ENCODE measurements at places on chromosomes 3 and 15.

DNA sequence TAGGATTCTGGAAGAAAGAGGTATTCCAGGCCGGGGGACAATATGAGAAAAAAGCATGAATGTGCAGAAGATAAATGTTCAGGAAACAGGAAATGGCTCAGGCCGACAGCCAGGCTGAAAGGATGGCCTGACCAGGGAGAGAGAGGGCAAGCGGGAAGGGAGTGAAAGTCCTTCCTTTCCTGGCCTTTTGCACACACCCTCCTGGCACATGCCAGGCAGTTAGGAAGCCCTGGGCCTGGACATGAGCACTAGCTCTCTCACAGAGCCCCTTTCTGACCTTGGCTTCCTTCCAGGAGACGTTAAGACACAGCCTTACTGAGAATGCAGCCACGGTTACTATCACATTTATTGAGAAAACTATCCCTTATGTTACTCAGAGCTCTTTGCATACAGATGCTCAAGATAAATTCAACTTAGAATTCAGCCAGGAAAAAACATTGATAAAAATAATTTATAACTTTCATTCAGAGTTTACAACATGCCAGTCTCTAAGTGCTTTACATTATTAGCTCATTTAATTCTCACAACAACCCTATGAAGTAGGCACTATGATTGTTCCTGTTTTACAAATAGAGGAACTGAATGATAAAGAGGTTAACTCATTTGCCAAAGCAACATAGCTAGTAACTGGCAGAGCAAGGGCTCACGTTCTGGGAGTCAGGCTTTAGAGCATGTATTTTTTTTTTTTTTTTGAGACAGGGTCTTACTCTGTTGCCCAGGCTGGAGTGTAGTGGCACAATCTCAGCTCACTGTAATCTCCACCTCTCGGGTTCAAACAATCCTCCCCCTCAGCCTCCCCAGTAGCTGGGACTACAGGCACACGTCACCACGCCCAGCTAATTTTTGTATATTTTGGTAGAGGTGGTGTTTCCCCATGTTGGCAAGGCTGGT is 39.4 kb upstream of the SMAD3 start:
- DNase-seq, result no peak

DNA sequence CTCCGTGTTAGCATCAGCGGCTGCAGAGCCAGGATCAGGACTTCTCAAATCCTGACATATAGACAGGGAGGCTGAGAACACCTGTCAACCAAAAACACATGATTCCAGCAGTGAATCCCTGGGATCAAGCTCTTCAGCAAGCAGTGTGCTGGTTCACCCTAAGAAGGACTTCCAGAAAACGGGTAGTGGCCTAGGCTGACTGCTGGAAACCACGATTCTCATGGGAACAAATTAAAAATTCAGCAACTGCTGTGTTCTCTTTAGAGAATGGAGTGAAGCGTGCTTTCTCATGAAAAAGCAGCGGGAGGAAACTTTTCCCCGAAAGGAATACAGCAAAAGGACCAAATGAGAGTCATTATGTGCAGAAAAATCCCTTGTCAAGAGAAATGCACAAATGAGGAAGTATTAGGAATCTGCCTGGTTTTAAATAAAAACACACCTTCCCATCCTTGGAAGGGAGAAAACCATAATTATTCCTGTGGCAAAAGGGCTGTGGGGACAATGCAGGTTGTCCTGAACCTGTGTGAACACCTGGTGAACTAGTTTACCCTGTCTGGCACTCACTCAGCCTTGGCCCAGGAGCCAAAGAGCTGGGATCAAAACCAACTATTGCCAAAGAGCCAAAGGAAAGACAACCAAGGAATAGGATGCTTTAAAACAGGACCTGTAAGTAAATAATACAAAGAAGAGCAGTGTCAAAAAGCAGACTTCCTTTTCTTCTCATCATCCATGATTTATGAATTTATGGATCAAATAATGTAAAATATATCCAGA is 13.4 kb downstream of the IL12A start:
- no peak for DNase-seq

- no peak for DNase-seq
These were observed 44.2 kb upstream of the CSPG5 start for GRCh38 chr3:47622671-47623461.

GRCh38 chr15:78810362-78811123 is 721 bp downstream of the ADAMTS7 start:
- DNase-seq, result no peak

DNA sequence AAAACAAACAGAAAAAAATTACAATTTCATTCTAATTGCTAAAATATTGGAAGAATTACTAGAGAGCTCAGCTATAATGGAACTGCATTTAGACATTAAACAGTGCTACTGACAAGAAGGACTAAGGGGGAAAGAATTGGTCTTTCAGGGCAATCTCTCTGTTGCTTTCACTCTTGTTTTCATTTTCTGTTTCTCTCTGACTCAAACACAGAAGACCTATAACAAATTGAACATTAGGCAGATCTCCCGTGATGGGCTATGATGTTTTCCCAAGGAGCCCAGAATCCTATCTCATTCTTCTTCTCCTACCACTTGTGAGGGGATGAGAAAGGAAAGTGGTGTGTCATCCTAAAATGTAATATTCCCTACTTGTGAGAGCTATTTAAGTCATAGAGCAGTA is 358.0 kb upstream of the TGFBR2 start:
- DNase-seq, result no peak

DNA sequence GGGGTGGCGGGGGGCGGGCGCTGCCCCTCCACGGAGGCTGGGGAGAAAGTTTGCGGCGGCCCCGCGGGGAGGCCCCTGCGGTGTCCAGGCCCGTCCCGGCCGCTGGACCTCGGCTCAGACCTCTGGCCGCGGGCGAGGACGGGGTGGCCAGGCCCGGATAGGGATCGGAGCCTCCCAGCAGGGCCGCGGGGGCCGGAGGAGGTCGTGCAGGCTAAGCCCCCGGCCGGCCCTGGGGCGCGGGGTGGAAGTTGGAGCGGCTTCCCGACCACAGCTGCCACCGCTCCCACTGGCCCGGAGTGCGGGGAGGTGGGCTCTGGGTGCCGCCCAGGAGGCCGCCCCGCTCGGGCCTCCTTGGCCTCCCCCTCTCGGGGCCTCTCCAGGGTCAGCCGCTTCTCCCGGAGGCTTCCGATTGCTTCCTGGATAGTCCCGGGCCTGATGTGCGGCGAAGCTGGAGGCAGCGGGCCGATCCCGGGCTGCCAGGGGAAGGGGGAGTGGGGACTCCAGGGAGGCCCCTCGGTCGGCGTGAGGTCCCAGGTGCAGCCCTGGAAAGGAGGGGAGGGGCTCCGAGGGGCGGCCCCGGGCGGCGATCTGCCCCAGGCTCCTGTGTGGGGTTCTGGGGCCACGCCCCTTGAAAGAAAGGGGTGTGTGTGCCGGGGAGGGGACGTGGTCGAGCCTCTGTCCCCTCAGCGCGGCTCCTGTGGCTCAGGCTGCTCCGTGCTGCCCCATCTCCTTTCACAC is 907 bp downstream of the PLXNA1 start:
- DNase-seq, result no peak

DNA sequence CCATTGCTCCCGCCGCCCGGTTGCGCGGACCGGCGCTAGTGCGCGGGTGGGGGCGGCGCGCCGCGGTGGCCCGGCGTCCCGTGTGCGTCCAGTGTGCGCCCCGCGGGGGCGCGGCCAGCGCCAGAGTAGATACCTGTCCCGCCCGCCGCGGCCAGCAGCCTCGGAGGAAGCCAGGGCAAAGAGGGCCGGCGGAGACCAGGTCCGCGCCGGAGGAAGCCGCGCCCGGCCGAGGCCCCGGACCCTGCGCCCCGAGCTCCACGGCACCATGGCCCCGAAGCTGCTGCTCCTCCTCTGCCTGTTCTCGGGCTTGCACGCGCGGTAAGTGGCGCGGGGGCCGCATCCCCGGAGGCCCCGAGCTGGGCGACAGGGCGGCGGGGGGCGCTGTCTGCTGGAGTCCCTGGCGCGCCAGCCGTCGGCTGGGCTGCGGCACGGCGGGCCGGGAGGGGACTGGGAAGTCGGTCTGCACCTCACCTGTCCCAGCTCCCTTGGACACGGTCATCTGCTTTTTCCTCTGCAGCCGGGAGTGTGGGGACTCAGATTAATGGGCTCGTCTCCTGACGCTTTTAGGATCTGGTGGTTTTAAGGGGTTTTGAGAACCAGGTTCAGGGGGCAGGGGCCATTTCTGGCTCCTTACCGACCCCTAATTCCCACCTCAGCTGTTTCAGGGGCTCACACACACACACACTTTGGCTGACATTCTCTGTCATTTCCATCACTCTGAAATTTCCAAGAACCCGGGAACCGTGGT is 464 bp downstream of the GABRG3 start:
- DNase-seq, result no peak

- DNase-seq, result no peak
These were observed 27.7 kb downstream of the AQR start for GRCh38 chr15:34941831-34942230.

DNA sequence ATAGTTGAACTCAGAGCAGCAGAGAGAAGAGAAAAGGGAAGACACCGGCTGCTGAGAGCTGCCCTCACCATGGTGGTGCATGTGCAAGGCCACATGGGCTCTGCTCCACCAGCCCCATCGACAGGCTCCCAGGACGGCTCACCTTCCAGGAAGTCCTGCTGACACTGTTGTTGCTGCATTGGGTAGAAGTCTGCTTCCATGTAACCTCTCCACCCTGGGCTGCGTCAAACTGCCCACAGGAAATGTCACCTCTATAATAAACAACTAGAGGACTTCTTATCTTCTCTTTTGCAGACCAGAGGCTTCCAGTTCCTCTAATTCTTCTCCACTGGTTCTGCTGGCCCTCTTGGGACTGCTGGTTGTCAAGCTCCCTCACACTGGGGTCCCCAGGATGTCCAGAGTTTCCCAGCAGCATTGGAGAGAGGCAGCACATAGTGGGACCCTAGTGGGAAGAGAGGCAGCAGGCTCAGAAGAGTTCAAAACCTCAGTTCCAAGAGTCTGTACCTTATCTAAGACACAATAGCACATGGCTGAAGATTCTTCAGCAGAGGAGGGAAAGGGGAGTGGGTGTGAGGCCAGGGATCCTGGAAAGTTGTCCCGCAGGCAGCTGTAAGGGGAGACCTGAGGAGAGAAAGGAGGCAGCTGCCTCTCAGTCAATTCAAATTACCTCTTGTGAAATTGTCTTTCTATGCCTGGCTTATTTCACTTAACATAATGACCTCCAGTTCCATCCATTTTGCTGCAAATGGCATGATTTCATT is 5.8 kb upstream of the CCR3 start:
- no peak for DNase-seq

GRCh38 chr3:141603473-141604035 is 116.7 kb downstream of the RASA2 start:
- DNase-seq, result no peak

DNA sequence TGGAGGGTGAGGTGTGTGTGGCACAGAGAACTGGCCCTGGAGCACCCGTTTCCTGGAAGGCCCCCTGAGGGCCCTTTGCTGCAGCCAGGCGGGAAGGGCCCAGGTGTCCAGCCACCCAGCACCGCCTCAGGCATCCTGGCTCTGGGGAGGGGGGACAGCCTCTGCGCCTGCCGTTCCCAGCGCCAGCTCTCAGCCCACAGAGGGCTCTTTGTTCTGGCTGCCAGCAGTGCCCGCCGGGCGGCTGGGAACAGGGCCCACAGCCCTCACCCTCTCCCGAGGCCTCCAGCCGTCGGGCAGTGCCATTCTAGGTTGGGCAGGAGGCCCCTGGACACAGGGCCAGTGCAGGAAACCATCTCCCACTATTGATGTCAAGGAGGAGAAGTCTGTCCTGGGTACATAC is 8.3 kb downstream of the SLC38A3 start:
- no peak for DNase-seq

DNA sequence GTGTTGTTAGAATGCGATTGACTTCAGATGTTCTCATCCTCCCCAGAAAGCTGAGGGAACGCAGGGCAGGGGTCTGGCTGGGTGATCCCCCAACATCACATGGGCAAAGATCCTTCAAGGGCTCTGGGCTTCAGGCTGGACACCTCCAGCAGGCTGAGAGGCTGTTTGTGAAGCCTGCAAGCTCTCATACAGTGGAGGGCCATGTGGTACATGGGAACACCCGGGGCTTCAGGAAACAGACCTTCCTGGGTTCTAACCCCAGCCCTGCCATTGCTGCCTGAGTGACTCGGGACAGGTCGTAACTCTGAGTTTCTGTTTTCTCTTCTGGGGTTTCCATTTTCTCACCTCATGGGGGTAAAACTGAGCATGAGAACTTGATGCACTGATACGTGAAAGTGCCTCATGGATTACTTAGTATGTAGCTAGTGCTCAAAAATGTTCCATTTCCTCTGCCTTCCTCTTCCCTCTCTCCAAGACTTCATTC is 81.2 kb downstream of the TLE3 start:
- DNase-seq, result no peak

DNA sequence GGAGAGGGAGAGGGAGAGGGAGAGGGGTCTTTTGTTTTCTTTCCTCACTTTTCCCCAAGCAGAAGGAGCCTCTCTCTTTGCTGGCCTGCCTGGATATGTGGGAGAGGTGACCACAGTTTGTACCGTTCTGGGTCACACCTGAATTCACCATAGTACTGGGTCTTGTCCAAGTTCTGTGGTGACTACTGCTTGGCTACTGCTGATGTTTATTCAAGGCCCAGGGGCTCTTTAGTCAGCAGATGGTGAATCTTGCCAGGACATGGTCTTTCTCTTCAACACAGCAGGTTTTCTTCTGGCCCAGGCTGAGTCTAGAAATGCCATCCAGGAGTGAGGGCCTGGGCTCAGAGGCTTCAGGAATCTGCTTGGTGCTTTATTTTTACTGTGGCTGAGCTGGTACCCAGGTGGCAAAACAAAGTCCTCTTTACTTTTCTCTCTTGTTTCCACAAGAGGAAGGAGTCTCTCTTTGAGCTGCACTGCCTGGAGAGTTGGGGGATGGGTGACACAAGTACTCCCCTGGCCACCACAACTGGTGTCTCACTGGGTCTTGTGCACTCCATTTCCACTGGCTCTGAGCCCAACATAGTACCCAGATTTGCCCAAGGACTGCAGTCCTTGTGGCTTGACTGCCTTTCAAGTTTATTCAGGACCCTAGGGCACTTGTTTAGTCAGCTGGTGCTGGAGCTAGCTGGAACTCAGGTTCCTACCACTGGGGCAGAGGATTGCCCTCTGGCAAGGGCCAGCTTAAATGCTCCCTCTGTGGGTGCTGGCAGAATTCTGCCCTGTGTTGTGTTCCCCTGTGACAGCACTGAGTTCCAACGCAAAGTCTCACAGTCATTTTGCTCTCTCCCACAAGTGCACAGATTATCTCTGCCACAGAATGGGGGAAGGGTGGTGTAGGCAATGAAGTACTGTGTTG is 16.8 kb upstream of the CCNDBP1 start:
- no peak for DNase-seq

DNA sequence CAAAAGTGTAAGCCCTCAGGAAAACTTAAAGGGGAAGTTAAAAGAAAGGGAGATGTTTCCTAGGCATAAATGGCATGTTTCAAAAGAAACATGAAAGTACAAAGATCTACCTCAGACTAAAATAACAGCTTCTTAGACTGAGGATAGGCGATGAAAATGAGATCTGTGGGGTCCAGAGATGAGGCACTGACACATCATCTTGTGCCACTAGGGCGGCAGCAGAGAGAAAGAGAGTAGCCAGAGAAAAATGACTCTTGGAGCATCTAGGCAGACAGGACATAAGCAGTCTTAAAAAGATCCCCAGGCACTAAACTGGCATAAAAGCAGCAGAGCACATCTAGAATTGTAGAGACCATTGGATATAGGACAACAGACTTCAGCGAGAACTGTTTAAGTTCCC is 42.5 kb upstream of the RFX7 start:
- DNase-seq, result no peak
